ENCODE measurements at places on chromosomes 5 and 9. TPM values are rescaled to one million over a fixed set of nuclear protein-coding genes. Genes with fewer than 3 reads are reported as not detected.
A peak's percentile ranks its signal among the peaks of the same experiment; 100 is the strongest.

Gene TNFSF15
- 0.06 TPM for total RNA-seq

Gene NUDT12
- total RNA-seq = not detected

Gene RCL1
- 20.2 TPM for total RNA-seq

Gene EIF4EBP3
- total RNA-seq = 9.0 TPM

Gene CCNI2
- 52.5 TPM for total RNA-seq

GRCh38 chr9:630817-631216 lies 210.7 kb upstream of the DMRT1 start:
- no peak for DNase-seq

- no peak for DNase-seq
These were observed 2.2 kb downstream of the SPOCK1 start for GRCh38 chr5:137496919-137497318.

DNA sequence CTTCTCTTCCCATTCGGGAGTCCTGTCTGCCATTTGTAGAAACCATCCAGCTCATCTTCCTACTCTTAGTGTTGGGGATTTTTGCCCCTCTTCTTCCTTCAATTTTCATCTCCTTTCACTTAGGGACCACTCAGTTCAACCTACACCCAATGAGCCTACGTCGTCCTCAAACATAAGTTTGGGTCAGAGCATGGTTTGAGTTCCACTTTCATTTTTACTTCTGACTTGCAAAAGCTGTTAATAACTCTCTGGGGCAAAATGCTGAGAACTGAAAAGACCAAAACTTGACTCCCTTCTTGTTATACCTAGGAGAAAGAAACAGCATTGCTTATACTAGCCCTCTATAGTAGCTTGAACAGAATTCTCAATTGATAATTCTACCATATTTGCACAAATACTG lies 381.5 kb upstream of the MPDZ start:
- no peak for DNase-seq

DNA sequence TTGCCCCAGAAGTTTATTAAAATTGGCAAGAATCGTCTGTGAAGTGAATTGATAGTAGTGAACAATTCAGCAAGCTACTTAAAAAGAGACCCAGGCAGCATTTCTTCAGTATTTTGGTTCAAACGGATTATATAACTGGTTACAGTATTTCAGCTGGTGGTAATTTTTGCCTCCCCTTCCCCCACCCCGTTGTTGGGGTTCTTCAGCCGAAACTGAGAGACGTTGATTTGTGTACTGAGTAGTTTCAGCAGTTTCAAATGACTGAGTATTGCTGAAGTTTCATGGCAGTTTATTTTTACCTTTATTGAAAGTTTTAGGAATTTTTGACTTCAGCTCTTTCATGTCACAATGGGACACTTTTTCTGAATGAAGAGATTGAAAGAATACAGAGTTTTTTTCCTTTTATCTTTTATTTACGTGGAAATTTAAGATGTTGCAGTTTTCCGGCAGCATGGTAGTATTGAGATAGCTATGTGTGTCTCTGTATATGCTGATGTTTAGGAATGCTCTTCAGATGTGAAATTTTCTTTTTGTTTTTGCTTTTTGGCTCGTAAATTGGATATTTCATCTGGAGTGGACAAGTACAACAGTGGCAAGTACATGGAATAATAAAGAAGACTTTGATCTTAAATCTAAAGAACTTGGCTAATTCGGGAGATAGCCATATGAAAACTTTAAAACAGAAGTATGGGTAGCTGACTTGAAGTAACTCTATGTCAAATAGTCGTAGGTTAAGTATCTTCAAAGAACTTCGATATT lies 1.9 kb downstream of the GPBP1 start:
- DNase-seq = peak; percentile 66

DNA sequence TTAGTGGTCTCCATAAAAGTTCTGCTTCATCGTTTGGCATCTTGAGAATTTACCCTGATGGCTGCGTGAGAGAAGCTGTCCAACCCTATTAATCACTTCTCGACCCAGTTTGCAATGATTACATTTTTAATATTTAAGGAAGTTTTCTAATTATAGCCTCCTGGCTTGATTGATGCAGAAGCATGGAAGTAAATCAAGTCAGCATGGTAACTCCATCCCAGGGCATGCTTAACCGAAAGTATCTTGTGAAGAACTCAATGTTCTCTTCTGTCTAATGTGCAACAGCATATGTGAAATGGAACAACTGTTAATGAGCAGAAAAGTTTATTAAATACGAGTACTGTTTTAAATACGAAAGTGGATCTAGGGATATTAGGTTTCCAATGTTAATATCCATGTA lies 278.9 kb upstream of the CD180 start:
- no peak for DNase-seq

DNA sequence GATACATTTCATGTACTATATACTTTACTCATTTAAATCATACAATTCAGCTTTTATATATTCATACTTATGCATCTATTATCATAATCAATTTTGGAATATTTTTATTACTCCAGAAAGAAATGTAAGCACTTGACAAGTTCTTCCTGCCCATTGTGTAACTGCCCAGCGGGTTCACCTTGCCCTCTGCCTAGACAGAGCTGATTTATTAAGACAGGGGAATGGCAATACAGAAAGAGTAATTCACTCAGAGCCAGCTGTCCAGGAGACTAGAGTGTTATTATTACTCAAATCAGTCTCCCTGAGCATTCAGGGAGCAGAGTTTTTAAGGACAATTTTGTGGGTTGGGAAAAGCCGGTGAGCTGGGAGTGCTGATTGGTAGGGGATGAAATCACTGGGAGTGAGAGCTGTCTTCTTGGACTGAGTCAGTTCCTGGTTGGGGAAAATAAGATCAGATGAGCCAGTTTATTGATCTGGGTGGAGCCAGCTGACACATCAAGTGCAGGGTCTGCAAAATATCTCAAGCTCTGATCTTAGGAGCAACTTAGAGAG lies 16.1 kb upstream of the SPIN1 start:
- DNase-seq = no peak

GRCh38 chr5:58905944-58906343 lies 323.1 kb downstream of the RAB3C start:
- DNase-seq = no peak

DNA sequence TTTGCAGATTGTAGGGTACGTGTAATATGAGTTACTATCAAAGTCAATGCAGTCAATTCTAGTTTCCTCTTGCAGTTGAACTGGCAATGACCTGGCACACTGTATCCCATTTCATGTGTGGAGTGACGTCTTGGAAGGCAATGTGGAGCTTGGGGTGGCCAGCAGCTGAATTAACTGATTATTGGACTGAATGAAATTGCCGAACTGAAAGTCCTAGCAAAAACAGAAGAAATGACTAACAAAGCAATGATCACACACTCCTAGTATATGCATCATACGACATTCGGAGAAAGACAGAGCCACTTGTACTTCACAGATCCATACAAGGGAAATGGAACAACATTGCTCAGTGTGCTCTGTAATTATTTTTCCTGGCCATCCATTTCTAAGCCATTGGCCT lies 259.1 kb upstream of the DAPK1 start:
- DNase-seq = no peak

DNA sequence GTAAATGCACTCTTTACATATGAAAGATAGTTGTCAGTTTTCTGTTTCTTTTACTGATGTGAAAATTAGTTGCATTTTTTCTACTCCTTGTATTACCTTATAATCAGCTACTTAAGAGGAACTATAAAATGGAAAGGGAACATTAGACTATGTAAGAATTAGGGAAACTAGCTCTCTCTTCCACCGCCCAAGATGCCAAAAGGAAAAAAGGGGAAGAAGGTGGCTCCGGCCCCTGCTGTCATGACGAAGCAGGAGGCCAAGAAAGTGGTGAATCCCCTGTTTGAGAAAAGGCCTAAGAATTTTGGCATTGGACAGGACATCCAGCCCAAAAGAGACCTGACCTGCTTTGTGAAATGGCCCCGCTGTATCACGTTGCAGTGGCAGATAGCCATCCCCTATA lies 15.2 kb upstream of the HOMER1 start:
- no peak for DNase-seq

DNA sequence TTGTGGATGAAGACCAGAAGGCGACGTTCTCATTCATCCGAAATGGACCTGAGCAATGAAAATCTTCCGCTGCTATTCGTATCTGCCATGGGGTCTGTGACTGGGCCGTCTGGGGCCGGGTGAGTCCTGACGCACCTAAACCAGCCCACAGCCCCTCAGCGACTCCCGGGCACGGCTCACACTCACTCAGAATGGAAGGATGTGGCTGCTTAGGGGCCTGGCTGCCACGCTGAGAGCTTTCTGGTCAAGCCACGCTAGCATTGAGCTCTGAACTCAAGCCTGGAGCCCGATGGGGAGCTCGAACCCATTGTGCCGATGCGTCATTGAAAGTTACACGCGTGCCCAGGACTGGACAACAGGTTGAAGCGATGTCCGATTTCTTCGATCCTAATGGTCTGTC lies 97.8 kb downstream of the MRPL36 start:
- DNase-seq = no peak

DNA sequence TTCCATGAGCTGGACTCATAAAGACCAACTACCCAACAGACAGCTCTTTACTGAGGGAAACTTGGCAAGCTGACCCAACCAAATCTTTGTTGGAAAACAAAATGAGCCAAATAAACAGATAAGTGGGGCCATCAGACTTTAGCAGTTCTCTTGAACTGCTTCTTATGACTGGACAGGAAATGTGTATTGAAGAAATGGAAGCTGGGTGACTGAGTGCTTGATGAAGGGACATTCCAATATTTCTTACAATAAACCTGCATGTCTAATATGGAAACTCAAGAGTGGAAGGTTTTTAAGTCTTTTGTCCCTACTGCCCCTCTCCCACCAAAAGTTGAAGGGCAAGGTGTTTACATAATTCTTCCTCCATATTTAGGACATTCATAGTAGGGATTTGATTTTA lies 218.8 kb upstream of the NR4A3 start:
- DNase-seq = no peak

Data from activated CD8-positive, alpha-beta memory T cell treated with anti-CD3 and anti-CD28 coated beads, Interleukin-2, amount 10 ng/mL, durations not matched to agents 7 days and 5 days (primary cell).